Activated naive CD4-positive, alpha-beta T cell treated with anti-CD3 and anti-CD28 coated beads, Interleukin-2, amount 10 ng/mL, durations not matched to agents 5 hours and 36 hours (primary cell): ENCODE measurements at places on chromosomes 2 and 18. TPM values are rescaled to one million over a fixed set of nuclear protein-coding genes. Genes with fewer than 3 reads are reported as not detected.

Gene ZNF396
- total RNA-seq: 1.3 TPM

Gene DNAH7
- not detected for total RNA-seq

Gene PDE11A
- not detected for total RNA-seq

Gene RAB6D
- not detected for total RNA-seq

Gene LRP2
- total RNA-seq: not detected

Gene RAB27B
- total RNA-seq: 3.4 TPM

Gene GPR155
- 43.8 TPM for total RNA-seq

Gene POTEJ
- not detected for total RNA-seq

Gene GALR1
- not detected for total RNA-seq
